ENCODE measurements at places on chromosomes 13 and 19. TPM values are rescaled to one million over a fixed set of nuclear protein-coding genes. Genes with fewer than 3 reads are reported as not detected.
A peak's percentile ranks its signal among the peaks of the same experiment; 100 is the strongest.

The ZNF791 gene
- polyA plus RNA-seq = 3.5 TPM

The SMIM44 gene
- not detected for polyA plus RNA-seq

GRCh38 chr19:6101291-6101825 is 8.9 kb downstream of the RFX2 start:
- no peak for DNase-seq

DNA sequence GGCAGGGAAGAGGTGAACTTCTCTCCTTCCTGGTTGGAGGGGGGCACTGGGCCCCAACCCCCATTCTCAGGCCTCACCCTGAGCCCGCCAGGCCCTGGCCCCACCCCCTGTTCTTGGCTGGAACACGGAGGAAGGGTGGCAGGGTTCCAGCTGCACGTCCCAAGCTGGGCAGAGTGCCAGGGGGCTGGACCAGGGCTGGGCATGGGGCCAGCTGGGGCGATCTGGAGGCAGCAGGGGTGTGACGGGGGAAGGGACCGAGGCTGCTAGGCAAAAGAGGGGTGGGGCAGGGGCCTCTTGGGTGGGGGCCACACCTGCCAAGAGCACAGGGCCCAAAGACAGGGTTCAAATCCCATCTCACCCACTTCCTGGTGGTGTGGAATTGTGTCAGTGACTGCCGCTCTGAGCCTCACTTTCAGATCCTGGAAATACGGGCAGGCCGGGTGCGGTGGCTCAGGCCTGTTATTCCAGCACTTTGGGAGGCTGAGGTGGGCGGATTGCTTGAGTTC is 2.2 kb downstream of the HIF3A start:
- peak; percentile 66 for DNase-seq

GRCh38 chr19:34428549-34429285 is 536 bp downstream of the UBA2 start:
- peak; percentile 13 for DNase-seq

The CYP2A7 gene
- polyA plus RNA-seq = not detected

The LGALS7B gene
- polyA plus RNA-seq = 687 TPM

Data from foreskin keratinocyte (primary cell).